Kidney capillary endothelial cell (primary cell): ENCODE measurements at places on chromosomes 12 and 14.

DNA sequence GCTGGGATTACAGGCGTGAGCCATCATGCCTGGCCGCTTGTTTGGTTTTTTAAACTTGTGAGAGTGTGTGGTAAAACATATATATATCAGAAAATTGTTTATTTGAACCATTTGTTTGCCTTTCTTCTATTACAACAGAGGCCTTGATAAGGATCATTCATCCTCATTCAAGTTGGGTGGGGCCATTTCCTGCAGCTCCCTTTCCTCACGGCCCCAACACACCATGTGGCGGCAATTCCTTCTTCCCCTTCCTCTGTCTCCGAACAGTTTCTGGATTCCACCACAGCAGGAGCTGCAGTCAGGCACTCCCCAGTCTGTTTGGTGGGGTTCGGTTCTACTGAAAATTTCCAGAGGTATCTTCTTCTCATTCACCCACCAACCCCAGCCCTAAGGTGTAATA lies 42.0 kb upstream of the RASSF3 start:
- DNase-seq: no peak

GRCh38 chr14:75096959-75097358 lies 27.5 kb downstream of the ZC2HC1C start:
- no peak for DNase-seq

DNA sequence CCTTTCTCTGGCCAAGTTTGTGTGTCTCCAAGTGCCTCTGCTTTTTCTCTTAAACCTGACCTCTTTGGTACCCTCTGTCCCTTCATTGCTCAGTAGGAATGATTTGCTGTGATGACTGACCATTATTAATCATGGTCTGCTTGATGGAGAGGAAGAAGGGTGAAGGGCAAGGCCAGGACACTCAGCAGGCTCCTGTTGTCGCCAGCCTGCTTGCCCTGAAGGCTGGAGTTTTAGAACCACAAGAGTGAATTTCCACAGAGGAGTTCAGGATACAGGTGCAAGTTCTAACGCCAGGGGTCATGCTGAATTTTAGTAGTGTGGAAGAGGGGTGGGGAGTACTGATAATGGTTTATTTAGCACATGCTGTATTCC lies 2.8 kb upstream of the ITGA5 start:
- no peak for DNase-seq

DNA sequence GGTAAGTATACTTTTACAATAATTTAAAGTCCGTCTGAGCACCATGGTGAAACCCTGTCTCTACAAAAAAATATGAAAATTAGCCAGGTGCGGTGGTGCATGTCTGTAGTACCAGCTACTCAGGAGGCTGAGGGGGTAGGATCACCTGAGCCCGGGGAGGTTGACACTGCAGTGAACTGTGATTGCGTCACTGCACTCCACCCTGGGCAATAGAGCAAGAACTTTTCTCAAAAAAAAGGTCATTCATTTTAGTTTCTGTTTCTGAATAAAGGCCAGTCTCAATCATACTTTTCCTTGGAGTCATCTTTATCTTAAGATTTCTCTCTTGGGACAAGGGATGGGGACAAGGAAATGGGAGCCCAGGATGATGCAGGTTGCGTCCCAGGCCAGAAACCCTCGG lies 12.9 kb downstream of the ANKRD13A start:
- no peak for DNase-seq

- DNase-seq: no peak
Observed at GRCh38 chr14:88348546-88348945, 25.5 kb upstream of the KCNK10 start.

- no peak for DNase-seq
Observed at GRCh38 chr12:107670999-107671643, 14.5 kb upstream of the PWP1 start.

DNA sequence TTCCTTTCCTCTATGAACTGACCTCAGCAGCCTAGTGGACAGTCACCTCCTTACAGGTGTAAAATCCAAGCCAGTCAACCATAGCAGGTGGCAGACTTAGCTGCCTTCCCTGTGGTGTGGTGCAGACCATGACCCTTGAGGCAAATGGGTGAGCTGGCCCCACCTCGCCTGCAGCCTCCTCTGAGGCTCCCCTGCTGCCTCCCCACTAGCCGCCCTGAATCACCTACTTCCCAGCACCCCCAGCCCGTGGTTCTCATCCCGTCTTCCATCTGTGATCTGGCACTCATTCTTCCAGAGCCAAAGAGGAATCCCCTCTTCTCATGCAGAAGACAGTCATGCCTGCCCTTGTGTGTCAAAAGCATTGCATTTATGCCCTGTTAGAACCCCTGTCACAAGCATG lies 34.4 kb upstream of the TSPAN9 start:
- no peak for DNase-seq

- DNase-seq: peak; percentile 14
Observed at GRCh38 chr12:5716201-5716600, 228.9 kb downstream of the ANO2 start.

DNA sequence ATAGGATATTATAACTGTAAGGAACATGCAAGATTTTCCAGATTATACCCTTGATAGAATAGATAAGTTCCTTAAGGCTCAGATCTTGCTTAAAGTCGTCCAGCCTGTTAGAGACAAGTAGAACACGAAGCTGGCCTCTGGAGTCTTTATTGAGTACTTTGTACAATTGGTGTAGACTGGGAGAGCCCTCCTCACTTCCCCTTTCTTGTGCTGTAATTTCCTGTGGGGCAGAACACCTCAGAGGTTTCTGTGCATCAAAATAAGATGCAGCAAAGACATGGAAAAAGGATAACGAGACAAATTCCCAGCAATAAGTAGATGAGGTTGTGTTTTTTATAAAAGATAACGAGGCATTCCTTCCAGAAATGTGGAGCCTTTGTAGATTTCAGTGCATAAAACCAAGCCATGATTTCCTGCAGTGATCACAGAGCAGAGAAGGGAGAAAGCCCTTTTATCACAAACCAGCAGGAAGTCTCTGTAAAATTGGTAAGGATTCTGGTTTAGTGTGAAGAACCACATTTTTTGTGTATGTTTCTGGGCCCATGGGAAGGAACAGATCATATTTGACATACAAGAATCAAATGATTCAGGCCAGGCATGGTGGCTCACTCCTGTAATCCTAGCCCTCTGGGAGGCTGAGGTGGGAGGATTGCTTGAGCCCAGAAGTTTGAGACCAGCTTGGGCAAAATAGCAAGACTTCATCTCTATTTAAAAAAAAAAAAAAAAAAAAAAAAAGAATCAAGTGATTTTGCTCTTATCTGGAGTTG lies 18.0 kb downstream of the GPRC5A start:
- DNase-seq: no peak

- DNase-seq: peak; percentile 21
Observed at GRCh38 chr14:81256289-81256960, 35.7 kb upstream of the GTF2A1 start.

DNA sequence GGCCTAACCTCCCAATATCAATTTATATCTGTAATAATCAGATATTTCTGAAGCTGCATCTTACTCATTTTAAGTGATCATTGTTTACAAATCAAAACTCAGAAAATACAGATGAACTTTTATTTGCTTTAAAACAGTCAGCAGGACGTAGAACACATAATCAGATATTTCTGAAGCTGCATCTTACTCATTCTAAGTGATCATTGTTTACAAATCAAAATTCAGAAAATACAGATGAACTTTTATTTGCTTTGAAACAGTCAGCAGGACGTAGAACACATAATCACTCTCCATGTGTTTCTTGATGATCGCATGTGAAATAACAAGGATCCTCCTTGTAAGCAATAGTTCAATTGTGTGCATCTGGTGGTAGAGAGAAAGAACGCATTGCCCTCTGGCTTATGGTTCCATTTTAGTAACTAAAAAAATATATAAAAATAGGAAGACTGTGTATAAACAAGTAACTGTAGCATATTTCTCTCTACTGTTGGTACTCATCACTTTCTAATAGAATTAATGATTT lies 15.0 kb upstream of the TMTC2 start:
- no peak for DNase-seq

DNA sequence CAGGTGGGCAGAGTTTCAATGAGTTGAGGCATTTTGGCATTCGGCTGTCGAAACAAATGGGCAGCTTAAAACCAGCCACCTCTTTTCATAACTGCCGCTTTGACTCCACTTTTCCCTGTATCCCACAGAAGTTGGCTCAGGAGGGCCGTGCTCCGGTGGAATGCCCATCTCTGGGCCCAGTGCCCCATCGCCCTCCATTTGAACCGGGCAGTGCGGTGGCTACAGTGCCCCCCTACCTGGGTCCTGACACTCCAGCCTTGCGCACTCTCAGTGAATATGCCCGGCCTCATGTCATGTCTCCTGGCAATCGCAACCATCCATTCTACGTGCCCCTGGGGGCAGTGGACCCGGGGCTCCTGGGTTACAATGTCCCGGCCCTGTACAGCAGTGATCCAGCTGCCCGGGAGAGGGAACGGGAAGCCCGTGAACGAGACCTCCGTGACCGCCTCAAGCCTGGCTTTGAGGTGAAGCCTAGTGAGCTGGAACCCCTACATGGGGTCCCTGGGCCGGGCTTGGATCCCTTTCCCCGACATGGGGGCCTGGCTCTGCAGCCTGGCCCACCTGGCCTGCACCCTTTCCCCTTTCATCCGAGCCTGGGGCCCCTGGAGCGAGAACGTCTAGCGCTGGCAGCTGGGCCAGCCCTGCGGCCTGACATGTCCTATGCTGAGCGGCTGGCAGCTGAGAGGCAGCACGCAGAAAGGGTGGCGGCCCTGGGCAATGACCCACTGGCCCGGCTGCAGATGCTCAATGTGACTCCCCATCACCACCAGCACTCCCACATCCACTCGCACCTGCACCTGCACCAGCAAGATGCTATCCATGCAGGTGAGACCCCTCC lies 5.0 kb upstream of the RNU7-1 start:
- DNase-seq: no peak

GRCh38 chr14:65961004-65961403 lies 525.2 kb upstream of the CCDC196 start:
- DNase-seq: peak; percentile 47

DNA sequence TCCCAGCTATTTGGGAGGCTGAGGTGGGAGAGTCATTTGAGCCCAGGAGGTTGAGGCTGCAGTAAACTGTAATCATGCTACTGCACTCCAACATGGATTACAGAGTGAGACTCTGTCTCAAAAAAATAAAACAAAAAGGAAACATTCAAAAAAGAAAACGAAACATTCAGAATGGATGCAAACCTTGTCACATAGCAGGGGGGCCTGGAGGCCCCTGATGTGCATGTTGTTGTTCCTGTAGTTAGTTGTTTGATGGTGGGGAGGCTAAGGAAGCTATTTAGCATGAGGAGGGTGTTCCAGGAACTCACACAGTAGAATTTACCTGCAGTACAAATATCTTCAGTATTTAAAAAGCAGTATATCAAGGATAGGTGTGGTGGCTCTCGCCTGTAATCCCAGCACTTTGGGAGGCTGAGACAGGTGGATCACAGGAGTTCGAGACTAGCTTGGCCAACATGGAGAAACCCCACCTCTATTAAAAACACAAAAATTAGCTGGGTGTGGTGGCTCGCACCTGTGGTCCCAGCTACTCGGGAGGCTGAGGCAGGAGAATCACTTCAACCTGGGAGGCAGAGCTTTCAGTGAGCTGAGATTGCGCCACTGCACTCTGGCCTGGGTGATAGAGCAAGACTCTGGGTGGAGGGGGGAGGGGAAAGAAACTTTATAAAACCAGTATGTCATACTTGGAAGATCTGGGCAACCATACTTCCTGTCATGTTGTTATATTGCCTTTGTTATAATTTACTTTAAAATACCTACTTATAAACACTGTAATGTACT lies 17.6 kb upstream of the AEBP2 start:
- no peak for DNase-seq
